ENCODE measurements at places on chromosomes 16 and 17.

- DNase-seq = no peak
These were observed 40.0 kb upstream of the ABCA10 start for GRCh38 chr17:69268543-69269014.

DNA sequence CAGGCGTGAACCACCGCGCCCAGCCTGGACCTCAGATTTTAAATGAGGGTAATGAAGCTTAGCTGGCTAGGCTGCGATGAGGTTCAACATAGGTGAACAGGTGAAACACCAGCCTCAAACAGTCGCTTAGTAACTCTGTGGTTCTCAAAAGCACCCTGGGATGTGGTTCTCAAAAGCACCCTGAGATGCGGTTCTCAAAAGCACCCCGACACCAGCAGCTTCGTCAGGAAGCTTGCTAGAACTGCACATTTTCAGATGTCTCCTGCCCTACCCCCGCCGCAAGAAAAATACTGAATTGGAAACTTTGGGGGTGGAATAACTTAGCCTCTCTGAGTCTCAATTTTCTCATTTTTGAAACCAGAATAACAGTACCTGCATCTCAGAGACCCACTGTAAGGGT is 86.7 kb upstream of the XYLT1 start:
- no peak for DNase-seq

GRCh38 chr16:1990351-1991134 is 773 bp downstream of the SYNGR3 start:
- DNase-seq = peak; percentile 65

DNA sequence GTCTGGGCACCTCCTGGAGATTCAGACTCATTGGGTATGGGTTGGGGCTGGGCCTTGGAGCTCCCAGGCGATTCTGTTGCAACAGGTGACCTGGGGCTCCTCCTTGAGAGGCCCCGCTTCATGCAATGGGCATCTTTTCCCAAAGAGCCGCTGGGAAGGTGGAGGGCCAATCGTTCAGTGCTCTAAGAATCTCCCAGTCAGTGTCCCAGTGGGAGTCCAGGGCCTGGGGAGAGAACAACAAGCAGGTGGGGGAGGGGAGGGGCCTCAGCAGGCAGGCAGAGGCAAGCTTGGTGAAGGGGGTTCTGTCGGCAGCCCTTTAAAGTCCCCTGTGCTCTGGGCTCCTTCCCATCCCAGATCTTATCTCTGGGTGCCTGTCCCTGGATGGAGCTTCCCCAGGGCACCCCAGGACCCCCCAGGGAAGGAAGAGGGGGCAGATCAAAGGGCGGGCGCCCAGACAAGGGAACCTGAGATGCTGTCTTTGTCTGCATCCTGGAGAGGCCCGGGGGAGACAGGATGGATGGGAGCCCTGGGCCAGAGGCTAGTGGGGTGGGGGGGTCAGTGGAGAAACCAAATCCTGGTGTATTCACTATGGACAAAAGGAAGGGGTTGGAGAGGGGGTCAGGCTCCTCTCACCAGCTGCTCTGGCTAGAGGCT is 30.5 kb upstream of the NXPH3 start:
- no peak for DNase-seq

- no peak for DNase-seq
These were observed 32.9 kb upstream of the FBXO47 start for GRCh38 chr17:39000021-39000601.

DNA sequence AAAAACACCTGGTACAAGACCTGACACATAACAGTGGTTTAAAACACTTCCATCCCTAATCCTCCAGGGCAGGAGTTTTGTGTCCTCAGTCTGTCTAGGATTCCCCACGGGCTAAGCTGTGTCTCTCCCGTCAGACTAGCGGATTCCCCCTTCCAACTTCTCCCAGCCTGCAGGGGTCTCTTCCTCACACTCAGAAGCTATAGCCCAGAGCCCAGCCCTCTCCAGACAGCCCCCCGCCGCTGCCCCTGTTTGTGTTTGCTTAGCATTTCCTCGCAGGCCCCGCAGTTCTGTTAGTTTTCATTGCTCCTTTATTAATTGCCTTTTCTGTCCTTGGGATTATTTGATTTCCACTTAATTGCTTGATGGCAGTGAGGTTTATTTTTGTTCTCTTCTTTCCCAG is 91.2 kb downstream of the TMEM132E start:
- DNase-seq = no peak
